ENCODE measurements at places on chromosomes 6 and 20.

GRCh38 chr6:130306377-130306776, 59.4 kb upstream of the TMEM200A start:
- DNase-seq = no peak

- no peak for DNase-seq
Measured at GRCh38 chr6:144613859-144614258, 328.7 kb downstream of the UTRN start.

DNA sequence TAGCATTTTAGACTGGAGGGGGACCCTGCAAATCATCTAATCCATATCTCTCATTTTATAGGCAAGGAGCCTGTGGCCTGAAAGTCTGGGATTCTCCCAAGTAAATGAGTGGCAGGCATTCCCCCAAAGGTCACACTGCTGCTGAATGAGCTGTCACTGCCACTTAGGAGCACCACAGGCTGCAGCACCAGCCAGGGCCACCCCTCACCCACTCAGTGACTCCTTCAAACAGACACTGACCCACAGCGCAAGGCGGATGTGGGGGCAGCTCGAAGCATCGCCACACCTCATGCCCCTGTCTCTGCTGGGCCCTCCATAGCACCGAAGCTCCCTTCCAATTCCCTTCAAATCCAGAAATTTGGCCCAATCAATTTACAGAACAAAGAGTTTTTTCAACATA, 119.9 kb upstream of the ARID1B start:
- no peak for DNase-seq

DNA sequence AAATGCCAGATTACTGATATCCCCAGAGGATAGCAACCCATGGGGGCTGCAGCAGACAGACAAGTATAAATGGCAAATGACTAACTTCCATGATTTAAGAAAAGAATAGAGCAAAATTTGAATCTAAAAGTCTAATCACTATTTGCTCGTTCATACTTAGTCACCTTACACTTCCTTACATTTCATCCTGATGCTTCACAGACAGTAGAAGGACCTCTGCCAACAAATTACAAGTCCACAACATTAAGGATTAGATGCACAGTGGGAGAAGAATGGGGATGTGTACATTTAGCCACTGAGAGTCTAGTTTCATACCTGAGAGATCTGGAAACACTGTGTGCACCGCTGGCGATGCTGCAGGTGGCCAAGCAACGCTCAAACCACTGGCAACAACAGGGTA, 72.4 kb downstream of the FYN start:
- no peak for DNase-seq

GRCh38 chr20:46681032-46681854, 8.0 kb downstream of the TP53RK start:
- DNase-seq = peak; percentile 77

DNA sequence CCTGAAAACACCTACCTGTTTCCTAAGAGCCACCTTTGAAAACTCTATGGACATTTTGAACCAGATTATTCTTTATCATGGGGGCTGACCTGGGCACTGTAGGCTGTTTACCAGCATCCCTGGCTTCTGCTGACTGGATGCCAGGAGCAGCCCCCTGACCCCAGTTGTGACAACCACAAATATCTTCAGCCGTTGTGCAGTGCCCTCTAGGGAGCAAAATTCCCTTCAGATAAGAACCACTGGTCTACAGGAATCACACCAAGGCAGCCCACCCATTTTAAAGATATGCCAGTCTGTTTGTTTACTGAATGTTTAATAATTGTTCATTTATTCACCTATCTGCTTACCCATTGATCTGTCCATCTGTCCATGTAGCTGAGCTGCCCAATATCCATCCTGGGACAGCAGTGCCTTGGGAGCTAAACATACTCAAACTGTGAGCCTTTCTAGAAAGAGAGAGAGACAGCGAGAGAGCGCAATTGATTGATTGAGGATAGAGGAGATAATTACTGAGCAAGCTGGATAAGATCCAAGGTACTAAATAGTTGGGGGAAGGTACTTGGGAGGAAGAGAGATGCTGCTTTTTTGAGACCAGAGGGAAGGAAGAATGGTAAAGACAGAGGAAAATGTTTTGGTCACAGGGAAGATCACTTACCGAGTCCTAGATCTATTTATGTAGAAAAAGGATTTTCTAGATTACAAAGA, 276.8 kb downstream of the NRN1 start:
- no peak for DNase-seq

GRCh38 chr6:31125162-31125561, 4.9 kb upstream of the CDSN start:
- DNase-seq = no peak

GRCh38 chr6:96542702-96543101, 20.2 kb upstream of the FHL5 start:
- DNase-seq = no peak

- no peak for DNase-seq
Measured at GRCh38 chr6:13831615-13832014, 17.3 kb upstream of the MCUR1 start.

DNA sequence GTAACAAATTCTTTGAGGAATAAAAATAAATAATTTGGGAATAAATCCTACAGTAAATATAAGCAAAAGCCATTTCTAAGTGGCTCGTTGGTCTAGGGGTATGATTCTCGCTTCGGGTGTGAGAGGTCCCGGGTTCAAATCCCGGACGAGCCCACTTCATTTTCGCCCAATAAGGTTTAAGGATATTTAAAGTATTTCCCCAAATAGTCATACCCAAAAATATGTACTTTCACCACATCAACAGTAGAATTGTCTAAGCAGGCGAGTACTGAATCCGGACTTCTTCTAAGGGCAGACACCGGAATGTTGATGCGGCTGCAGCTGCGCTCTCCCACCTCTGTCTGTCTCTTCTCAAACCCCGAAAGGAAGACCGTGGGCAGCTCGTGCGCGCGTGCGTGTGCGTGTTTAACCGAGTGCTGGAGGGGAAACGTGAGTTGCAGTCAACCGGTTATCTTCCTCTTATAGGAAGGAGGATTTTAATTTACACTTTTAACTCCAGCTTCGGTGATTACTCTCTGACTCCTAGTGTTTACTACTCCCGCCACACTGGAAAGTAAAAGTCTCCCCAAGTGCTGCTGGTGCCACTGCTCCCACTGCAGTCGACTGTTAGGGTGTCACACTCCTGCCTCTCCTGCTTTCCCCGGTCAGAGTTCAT, 155.7 kb upstream of the PRSS16 start:
- peak; percentile 48 for DNase-seq

- peak; percentile 87 for DNase-seq
Measured at GRCh38 chr20:57381596-57382503, 9.3 kb upstream of the RBM38 start.

- DNase-seq = no peak
Measured at GRCh38 chr6:153051801-153052200, 49.3 kb upstream of the MTRF1L start.

- no peak for DNase-seq
Measured at GRCh38 chr6:147660334-147661311, 152.1 kb downstream of the SAMD5 start.

- DNase-seq = no peak
Measured at GRCh38 chr6:465531-466348, 74.2 kb downstream of the IRF4 start.
